ENCODE measurements at places on chromosomes 7 and 10. TPM values are rescaled to one million over a fixed set of nuclear protein-coding genes. Genes with fewer than 3 reads are reported as not detected.

The SMO gene
- not detected for polyA plus RNA-seq

DNA sequence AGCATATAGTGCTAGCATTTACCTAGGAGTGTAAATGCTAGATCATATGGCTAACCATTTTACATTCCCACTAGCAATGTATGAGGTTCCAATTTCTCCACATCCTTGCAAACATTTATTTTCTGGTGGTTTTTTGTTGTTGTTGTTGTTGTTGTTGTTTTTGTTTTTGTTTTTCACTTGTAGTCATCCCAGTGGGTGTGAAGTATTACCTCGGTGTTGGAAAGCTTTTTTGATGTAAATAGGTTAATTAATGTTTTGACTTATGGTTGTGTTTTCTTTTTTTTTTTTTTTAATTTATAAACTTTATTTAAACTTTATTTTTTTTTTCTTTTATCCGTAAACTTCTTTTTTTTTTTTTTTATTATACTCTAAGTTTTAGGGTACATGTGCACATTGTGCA lies 15.3 kb upstream of the TSGA13 start:
- H3K27ac ChIP-seq, result no peak overlapping the region
- H3K4me3 ChIP-seq, result no peak overlapping the region
- H3K27me3 ChIP-seq, result no peaks in the 10 kb centered on the region
- H3K36me3 ChIP-seq, result no peaks in the 10 kb centered on the region
- H3K4me1 ChIP-seq, result no peaks in the 10 kb centered on the region
- no peak for DNase-seq

GRCh38 chr10:122362621-122363020 lies 11.9 kb upstream of the PLEKHA1 start:
- no peaks in the 10 kb centered on the region for H3K27me3 ChIP-seq
- H3K4me3 ChIP-seq, result no peak overlapping the region
- no peaks in the 10 kb centered on the region for H3K36me3 ChIP-seq
- no peaks in the 10 kb centered on the region for H3K4me1 ChIP-seq

DNA sequence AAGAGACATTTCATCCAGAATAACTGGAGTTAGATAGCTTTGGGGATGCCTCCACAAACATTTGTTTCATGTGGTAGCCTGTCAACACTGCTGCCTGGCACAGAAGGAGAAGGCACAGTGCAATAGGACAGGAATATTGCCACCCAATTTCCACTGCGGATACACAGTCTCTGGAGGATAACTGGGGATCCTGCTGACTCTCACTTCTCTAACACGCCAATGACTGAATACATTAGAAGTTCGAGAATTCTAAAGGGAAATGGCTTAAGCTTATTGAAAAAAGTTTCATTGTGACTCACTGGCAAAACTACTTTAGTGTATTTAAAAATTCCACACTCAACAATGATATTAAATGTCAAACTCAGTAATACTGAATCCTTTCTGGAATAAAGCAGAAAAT lies 12.9 kb downstream of the ARL3 start:
- H3K27ac ChIP-seq, result no peak overlapping the region
- DNase-seq, result no peak

DNA sequence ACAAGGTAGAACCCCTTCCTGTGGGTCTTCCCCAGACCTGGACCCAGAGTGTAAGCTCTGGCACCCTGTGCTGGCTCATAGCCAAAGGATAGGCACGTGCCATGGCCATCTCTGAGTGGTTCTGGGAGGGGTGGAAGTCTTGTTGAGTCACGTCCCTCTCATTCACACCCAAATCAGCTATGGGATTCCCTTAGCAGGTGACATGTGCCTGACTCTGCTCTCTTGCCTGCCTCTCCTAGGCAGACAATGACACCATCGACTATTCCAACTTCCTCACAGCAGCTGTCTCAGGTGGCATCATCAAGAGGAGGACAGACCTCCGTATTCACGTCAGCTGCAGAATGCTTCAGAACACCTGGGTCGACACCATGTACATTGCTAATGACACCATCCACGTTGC lies 59.8 kb downstream of the C10orf120 start:
- H3K36me3 ChIP-seq, result no peaks in the 10 kb centered on the region
- H3K27ac ChIP-seq, result no peak overlapping the region
- no peaks in the 10 kb centered on the region for H3K4me1 ChIP-seq
- H3K27me3 ChIP-seq, result no peaks in the 10 kb centered on the region
- H3K4me3 ChIP-seq, result no peak overlapping the region

- no peak overlapping the region for H3K4me3 ChIP-seq
- no peaks in the 10 kb centered on the region for H3K27me3 ChIP-seq
- DNase-seq, result no peak
- H3K36me3 ChIP-seq, result peaks cover 18% of the 10 kb centered on the region
- no peak overlapping the region for H3K27ac ChIP-seq
Observed at GRCh38 chr10:124971276-124971675, 29.4 kb downstream of the ZRANB1 start.

DNA sequence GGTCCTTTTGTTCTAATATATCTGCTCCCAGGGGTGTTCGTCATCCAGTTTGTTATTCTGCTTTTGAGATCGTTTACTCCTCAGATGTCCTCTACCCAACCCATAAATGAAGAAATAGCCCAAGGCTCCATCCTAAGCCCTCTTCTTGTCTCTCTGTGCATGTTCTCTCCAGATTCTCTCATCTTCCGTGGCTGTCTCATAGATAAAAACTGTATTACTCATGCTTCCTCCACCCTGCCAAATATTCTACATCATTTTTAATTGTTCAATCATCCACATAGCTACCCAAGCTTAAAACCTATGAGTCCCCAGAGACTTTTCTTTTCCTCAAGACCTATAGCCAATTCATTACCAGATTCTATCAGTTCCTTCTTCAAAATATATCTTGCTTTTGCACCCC lies 44.9 kb downstream of the CAV1 start:
- H3K4me3 ChIP-seq, result no peak overlapping the region
- H3K4me1 ChIP-seq, result no peaks in the 10 kb centered on the region
- H3K27me3 ChIP-seq, result no peaks in the 10 kb centered on the region
- no peak overlapping the region for H3K27ac ChIP-seq
- no peaks in the 10 kb centered on the region for H3K36me3 ChIP-seq

Measured in CD8-positive, alpha-beta memory T cell (primary cell).